ENCODE measurements at places on chromosomes 7 and 10. TPM values are rescaled to one million over a fixed set of nuclear protein-coding genes. Genes with fewer than 3 reads are reported as not detected.

FGFBP3 gene
- total RNA-seq = 420 TPM

GRCh38 chr7:43248961-43249822 is 136.7 kb downstream of the HECW1 start:
- H3K36me3 ChIP-seq = no peaks in the 10 kb centered on the region
- H3K4me1 ChIP-seq = peaks cover 8% of the 10 kb centered on the region
- H3K27ac ChIP-seq = no peak overlapping the region
- H3K27me3 ChIP-seq = no peaks in the 10 kb centered on the region

DNA sequence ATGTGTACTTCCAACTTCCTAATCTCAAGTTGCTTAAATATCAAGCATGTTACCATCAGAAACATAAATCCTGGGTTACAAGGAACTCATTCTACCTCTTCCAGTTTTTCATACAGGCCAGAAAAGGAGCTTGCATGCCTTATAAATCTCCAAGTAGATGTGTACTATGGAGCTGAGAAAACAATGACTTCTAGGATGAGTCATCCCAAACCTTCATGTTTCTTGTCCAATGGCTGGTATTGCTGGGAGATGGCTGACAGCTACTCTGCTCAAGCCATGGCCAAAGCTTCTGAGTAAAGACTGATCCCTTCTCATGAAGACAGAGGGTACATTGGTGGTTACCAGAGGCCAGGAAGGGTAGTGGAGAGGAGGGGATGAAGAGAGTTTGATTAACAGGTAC is 8.6 kb downstream of the RAPGEF5 start:
- H3K27me3 ChIP-seq = peaks cover 9% of the 10 kb centered on the region
- H3K36me3 ChIP-seq = peaks cover 3% of the 10 kb centered on the region
- H3K4me3 ChIP-seq = no peak overlapping the region
- H3K27ac ChIP-seq = no peak overlapping the region
- no peaks in the 10 kb centered on the region for H3K4me1 ChIP-seq
- no peak for DNase-seq

DNA sequence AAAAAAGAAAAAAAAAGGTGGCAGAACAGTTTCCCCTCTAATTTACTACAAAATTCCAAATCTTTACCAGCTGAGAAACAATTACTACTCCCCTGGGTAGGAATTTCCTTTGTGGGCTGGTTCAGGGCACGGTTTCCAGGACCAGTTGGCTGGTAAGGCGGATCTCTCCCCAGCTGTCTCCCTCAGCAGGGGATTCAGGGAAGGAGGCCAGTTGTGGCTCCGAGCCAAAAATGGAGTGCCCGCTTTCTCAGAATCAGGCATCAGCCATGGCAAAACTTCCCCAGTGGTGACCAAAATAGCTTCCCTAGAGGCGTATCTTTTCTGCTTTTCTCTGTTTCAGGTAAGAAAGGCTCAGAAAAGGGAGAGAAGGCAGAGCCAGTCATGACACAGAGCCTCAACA is 91.2 kb downstream of the ZNF22 start:
- no peak overlapping the region for H3K4me3 ChIP-seq
- H3K4me1 ChIP-seq = peaks cover 12% of the 10 kb centered on the region
- H3K27ac ChIP-seq = no peak overlapping the region
- H3K36me3 ChIP-seq = no peaks in the 10 kb centered on the region
- H3K27me3 ChIP-seq = no peaks in the 10 kb centered on the region

Data from neural crest cell (in vitro differentiated cells).